T-cell (primary cell): ENCODE measurements at places on chromosomes 13 and 19. TPM values are rescaled to one million over a fixed set of nuclear protein-coding genes. Genes with fewer than 3 reads are reported as not detected.

The RGL3 gene
- total RNA-seq, result 0.50 TPM

The TMEM150B gene
- not detected for total RNA-seq

- no peak overlapping the region for H3K4me3 ChIP-seq
- H3K27me3 ChIP-seq, result no peaks in the 10 kb centered on the region
- peaks cover 6% of the 10 kb centered on the region for H3K4me1 ChIP-seq
- no peak for DNase-seq
- no peaks in the 10 kb centered on the region for H3K36me3 ChIP-seq
Observed at GRCh38 chr13:30418075-30418716, 4.1 kb upstream of the UBE2L5 start.

DNA sequence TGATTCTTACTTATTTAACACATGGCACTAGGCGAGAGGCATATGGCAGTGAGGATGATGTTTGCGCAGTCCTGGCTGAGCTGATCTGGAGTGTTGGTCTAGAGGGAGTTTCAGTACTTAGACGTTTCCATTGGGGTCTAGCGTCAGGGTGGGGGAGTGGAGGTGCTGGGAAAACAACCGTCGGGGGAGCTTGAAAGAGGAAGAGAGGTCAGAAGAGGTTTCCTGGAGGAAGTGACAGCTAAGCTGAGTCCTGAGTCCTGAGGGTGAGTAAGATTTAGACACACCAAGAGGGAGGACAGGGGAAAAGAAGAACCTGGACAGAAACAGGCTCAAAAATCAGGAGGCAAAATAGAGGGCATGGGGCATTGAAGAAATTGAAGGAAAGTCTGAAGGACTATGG, 81.4 kb downstream of the ALOX5AP start:
- H3K36me3 ChIP-seq, result no peaks in the 10 kb centered on the region
- no peak overlapping the region for H3K4me3 ChIP-seq
- H3K27ac ChIP-seq, result no peak overlapping the region

The CHERP gene
- total RNA-seq, result 76.7 TPM
